NCI-H2171 (cell line): ENCODE measurements at places on chromosomes 5 and 9.

DNA sequence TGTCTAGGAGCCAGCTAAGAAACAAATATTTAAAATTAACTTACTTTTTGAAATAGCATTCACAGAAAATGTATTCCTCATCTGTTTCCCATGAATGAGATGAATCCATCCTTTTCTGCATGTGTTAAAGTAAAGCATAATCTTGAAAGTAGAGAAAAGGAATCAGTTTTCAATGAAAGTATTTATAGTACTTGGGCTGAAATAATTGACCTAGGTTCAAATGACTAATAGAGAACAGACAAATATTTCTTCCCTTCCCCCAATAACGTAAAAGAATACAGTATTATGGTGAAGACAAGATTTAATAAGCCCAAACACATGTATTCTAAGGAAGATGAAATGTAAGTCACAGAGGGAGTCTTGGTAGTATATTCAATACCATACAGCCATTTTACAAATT lies 403.5 kb downstream of the ZNF608 start:
- DNase-seq = no peak

- DNase-seq = no peak
Measured at GRCh38 chr5:75439276-75439675, 72.2 kb downstream of the CERT1 start.

- no peak for DNase-seq
Measured at GRCh38 chr5:6350277-6351090, 27.9 kb downstream of the MED10 start.

GRCh38 chr9:129328355-129329042 lies 150.4 kb upstream of the IER5L start:
- DNase-seq = no peak

DNA sequence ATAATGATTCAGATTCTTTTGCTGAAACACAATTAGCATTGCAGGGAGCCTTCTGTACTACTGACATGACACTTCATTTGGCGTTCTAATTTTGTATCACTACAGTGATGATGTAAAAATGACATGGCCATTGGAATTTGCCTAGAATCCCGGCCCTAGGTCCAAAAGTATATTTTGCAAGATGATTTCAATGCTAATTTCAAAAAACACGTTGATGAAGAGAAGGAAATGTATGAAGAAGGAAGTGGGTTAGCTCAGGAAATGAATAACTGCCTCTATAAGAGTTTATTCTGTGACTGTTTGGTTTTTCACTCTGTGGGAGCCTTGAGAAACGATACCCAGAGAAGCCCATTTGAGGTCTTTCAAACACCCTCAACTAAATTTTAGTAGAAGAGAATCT lies 59.3 kb downstream of the OSTF1 start:
- DNase-seq = no peak

GRCh38 chr5:102223542-102224477 lies 72.3 kb downstream of the SLCO4C1 start:
- DNase-seq = no peak

DNA sequence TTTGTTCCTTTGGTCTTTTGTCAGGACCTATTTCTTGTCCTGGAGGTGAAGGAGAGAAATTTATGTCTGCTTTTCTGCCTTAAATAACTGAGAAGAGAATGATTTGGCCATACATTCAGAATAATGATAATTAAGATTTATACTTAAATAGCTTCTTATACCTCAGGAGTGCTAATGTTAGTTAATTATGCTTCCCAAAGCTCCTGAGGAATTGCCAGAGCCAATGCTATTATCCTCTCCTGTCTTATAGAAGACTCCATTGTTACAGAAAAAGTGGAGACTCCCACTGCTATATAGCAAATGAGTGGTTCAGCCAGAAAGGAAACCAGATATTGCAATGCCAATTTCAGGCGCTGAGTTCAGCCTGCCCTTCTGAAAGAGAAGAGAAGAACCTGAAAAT lies 67.0 kb downstream of the NTRK2 start:
- no peak for DNase-seq

- DNase-seq = no peak
Measured at GRCh38 chr5:20114526-20114925, 126.5 kb upstream of the CDH18 start.

DNA sequence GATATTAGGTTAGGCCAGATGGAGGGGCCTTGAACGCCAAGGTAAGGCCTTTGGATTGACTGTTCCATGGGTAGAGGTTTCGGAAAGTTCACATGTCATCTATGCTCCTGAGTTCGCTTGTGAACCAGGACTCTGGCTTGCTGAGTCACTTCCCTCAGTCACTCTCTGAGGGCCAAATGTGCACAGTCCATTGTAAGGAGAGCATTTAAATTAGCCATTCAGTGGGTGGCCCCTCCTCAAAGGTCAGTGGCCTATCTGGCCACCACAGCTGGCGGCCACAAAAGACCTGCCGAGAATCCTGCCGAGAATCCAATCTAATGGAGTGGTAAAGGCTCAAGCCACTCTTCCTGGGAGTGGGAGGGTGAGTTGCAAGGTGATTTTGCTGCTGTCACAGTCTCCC lies 58.9 kb upstream of the ARAP3 start:
- no peak for DNase-seq

DNA sequence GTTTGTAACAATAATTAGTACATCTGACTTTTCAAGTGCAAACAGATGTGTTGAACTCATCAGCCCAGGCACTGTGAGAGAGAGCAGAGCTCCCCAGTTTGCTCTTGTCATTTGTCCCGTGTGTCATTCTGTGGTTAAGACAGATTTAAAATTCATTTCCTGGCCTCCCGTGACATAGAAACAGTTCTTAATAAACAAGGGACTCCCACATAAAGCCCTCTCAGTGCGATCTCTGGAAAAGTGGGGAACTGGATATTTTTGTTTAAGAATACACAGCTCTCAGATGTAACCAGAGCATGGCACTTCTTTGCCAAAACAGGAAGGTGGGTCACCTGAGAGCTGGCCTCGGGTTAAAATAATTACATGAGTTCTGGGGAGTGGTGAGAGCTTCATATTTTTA lies 58.6 kb downstream of the PRKACG start:
- DNase-seq = no peak

- no peak for DNase-seq
Measured at GRCh38 chr9:74025402-74025925, 471.7 kb upstream of the RORB start.

GRCh38 chr5:88934439-88934838 lies 51.5 kb upstream of the MEF2C start:
- DNase-seq = no peak

- no peak for DNase-seq
Measured at GRCh38 chr9:129220771-129221170, 42.7 kb upstream of the IER5L start.

DNA sequence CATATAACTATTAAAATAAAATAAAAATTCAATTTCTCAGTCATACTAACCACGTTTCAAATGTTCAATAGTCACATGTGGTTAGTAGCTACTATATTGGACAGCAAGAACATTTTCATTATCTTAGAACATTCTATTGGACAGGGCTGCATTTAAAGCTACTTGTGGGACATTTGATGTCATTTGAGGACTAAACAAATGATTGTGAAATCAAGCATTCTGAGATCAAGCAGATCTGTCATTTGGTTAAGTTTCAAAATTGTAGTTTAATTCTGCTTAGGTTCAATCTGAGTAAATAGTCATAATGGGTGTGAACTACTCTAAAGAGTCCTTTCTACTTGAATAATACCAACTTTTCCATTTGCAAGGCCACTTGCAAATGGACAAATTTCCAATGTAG lies 226.9 kb upstream of the C9orf72 start:
- DNase-seq = no peak

DNA sequence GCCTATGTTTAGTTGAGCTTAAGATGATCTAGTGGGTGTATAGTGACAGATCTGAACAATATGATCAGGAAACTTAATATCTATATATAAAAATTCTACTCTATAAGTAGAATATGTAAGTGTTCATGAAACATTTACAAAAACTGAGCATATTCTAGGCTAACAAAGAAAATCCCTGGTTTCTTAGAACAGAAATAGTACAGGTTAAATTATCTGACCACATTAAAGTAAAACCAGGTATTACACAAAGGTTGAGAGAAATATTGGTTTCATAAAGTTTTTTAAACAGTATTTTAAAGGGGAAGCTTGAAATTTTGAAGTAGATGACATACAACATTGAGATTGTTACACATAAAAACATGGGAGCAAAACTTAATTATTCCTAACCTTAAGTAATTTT lies 39.3 kb downstream of the LRRC70 start:
- DNase-seq = no peak

GRCh38 chr9:92618633-92619225 lies 51.2 kb downstream of the IPPK start:
- DNase-seq = no peak

GRCh38 chr9:7245976-7246580 lies 488.3 kb downstream of the KDM4C start:
- no peak for DNase-seq

GRCh38 chr5:27944471-27944870 lies 906.1 kb upstream of the CDH9 start:
- DNase-seq = no peak

- no peak for DNase-seq
Measured at GRCh38 chr5:168085261-168086031, 206.0 kb upstream of the WWC1 start.

GRCh38 chr9:33800886-33801285 lies 5.5 kb downstream of the PRSS3 start:
- DNase-seq = no peak

DNA sequence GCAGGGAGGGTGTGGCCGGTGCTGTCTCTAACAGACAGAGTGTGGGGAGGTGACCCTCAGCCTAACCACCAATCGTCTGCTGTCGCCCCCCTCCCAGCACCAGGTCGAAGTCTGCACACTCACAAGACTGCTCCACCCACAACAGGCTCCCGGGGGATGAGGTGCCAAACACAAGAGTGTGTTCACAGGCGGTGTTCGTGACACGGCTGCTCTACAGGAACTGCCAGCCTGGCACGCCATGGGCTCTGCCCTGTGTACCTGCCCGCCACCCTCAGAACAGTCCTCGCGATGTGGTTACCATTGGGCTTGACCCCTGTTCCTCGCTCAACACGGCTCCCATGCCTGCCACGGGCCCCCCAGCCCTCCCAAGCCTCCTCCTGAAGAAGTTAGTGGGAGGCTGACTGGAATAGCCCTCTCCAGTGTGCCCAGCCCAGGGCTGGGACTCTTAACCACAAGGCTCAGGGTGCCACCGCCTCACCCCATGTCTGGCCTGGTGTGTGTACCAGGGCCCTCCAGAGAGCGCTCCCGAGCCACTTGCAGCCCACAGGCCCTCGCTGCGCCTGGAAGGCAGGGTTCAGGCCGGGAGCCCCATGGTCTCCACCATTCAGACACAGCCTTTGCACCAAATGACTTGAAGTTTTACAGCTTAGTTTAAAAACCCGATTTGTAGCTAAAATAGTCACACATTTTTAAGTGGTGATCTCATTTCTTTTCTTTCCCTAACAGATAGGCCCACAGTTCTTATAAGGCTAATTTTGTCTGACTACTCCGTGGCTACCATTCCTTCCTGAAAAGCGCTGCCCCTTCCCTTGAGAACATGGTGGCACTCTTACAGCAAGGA lies 102.5 kb downstream of the CAMSAP1 start:
- no peak for DNase-seq

DNA sequence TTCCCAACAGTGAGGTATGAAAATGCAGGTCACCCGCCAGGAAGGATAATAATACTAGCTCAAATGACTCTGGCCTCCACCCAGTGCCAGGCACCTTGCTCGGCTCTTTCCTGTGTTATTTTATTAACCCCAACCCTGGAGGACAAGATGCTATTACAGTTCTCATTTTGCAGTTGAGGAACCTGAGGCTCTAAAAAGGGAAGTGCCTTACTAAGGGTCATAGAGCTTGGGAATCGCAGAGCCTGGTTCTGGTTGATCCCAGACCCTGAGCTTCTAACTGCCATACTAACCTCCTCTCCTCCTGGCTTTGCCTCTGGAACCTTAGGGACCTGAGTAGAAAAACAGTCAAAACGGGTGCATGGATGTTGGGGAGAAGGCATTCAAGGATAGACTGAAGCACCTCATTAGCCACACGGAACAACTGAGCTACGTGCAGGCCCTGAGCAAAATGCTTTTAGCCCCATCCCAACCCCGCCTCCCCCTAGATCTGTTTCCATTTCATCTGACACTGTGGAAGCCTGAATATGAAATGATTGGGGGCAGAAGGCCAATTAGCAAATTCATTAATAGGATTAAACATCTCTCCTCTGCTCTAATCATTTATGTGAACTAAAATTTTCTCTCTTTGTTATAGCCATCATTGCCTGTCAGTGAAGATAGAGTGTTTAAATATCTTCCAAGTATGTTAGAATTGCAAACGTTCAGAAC lies 7.9 kb downstream of the KCNIP1 start:
- no peak for DNase-seq

DNA sequence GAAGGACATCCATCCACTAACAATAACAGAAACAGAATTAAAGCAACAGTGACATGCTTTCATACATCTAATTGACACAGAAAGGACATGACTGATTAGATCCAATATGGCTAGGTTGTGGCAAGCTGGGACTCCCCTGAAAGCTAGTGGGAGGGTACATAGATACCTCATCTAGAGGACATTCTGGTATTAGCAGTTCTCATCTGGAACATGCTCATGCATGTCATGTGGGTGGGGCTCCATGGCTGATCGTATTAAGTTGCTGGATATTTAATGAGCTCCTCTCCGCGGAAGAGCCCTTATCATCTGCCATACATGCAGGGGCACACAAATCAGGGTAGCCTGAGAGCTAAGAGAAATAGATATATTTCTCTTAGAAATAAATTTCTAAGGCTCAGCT lies 358.9 kb downstream of the ICE1 start:
- no peak for DNase-seq

DNA sequence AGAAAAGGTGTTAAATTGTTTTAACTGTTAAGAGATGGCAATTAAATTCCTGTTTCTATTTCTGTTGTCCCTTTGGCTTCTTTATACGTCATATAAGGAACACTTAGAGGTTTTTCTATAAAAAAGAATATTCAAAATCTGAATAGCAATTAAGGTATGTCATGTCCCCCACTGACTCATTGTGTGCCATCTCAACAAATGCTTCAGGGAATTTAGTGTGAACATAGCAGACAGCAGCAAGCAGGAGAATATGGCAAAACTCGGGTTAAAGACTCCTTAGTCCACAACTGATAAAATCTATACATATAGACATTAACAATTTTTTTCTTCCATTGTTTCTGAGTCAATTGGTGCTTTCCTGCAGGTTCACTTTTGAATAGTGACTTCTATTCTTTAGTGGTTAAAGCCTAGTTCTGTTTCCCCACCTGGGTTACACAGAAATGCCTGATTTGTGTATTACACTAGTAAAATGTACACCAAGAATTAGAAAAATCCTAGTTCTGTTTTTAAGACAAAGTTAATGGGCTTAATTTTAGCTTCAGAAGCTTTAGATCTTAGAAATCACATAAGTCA lies 17.9 kb upstream of the RPS23 start:
- DNase-seq = no peak
